ENCODE measurements at places on chromosomes 6 and 20. TPM values are rescaled to one million over a fixed set of nuclear protein-coding genes. Genes with fewer than 3 reads are reported as not detected.

- no peak for DNase-seq
- no peak overlapping the region for H3K27ac ChIP-seq
- no peaks in the 10 kb centered on the region for H3K4me1 ChIP-seq
- no peaks in the 10 kb centered on the region for H3K27me3 ChIP-seq
- H3K36me3 ChIP-seq: no peaks in the 10 kb centered on the region
Measured at GRCh38 chr6:11950109-11950508, 62.0 kb upstream of the HIVEP1 start.

DNA sequence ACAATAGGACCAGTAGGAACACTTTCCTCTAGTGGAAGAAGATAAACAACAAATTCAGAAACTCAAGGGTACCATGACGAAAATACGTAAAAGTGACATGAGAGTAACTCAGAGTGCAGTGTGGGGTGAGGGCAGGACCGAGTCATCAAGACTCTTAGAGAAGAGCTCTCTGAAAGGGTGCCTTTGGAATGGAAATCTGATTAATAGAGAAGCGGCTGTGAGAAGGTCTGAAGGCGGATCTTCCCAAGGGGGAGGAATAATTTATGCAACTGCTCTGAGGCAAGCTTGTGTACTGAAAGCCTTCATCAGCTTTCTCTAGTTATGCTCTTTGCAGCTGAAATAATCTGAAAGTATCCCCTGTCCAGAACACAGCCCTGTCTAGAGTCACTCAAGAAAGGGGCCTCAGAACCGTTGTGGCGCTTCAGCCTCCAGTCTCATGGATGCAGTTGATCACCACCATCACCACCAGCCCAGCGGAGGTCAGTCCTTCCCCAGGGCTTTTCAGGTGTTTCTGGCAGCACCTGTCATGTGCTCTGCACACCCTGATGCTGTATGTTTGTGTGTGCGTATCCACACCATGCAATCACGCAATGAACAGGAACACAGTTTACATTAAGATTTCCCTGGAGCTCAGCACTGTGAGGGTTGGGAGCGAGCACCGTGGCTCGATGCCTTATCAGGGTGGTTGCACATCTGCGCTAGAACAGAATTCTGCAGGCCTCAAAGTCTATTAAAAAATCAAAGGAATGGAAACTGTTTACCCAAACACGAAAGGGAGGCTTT lies 396.5 kb downstream of the SMOC2 start:
- no peak overlapping the region for H3K27ac ChIP-seq
- H3K4me3 ChIP-seq: no peak overlapping the region
- no peaks in the 10 kb centered on the region for H3K4me1 ChIP-seq
- DNase-seq: no peak

The ZBTB9 gene
- 3.9 TPM for total RNA-seq

GRCh38 chr6:24833711-24834386 lies 35.1 kb upstream of the ARMH2 start:
- H3K27ac ChIP-seq: peak overlapping the region; percentile 35
- DNase-seq: no peak
- peaks cover 94% of the 10 kb centered on the region for H3K36me3 ChIP-seq
- no peak overlapping the region for H3K4me3 ChIP-seq
- H3K4me1 ChIP-seq: peaks cover 3% of the 10 kb centered on the region
- H3K27me3 ChIP-seq: no peaks in the 10 kb centered on the region

- H3K4me3 ChIP-seq: peak overlapping the region; percentile 100
- peaks cover 35% of the 10 kb centered on the region for H3K36me3 ChIP-seq
Measured at GRCh38 chr6:137870308-137870644, 3.2 kb downstream of the TNFAIP3 start.

DNA sequence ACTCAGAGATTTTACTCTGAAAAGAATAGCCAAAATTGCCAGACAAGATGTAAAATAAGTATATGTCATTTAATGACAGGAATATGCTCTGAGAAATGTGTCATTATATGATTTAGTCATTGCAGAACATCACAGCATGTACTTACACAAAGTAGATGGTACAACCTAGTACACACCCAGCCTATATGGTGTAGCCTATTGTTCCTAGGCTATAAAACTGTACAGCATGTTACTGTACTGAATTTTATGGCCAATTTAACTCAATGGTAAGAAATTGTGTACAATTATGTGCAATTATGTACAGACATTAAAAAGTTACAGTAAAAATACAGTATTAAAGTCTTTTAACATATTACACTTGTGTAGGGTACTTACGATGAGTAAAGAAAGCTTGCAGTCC lies 311.9 kb upstream of the EPHA7 start:
- no peak for DNase-seq
- no peaks in the 10 kb centered on the region for H3K27me3 ChIP-seq
- no peak overlapping the region for H3K27ac ChIP-seq
- no peaks in the 10 kb centered on the region for H3K36me3 ChIP-seq

DNA sequence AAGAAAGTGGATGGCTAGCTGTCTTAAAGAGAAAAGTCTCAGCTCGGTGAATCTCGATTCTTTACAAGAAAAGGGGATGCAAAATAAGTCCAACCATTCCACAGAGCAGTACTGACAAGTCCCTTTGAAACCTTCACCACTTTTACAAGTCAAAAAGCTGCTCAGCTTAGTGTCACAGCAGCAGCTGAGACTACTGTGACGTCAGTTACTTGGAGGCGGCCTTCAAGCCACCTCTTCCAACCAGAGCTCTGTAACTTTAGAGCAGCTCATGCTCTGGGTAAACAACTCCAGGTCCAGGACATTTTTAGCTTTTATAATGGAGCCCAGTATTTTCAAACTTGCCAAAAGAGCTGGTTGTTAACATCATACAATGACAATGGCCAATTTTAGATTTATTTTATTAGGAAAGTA lies at the start of gene KIAA0408:
Gene KIAA0408 (minus strand): TSS at position 159 of the 411 bp plus-strand sequence. CDS start 5,408 bp downstream, outside the sequence.
- no peak within 1 kb of the TSS for H3K27ac ChIP-seq
- H3K4me3 ChIP-seq: no peak within 1 kb of the TSS
- H3K27me3 ChIP-seq: no peaks in the 10 kb centered on the region
- no peaks in the 10 kb centered on the region for H3K4me1 ChIP-seq
- H3K36me3 ChIP-seq: no peaks in the 10 kb centered on the region

The ASIP gene
- not detected for total RNA-seq

DNA sequence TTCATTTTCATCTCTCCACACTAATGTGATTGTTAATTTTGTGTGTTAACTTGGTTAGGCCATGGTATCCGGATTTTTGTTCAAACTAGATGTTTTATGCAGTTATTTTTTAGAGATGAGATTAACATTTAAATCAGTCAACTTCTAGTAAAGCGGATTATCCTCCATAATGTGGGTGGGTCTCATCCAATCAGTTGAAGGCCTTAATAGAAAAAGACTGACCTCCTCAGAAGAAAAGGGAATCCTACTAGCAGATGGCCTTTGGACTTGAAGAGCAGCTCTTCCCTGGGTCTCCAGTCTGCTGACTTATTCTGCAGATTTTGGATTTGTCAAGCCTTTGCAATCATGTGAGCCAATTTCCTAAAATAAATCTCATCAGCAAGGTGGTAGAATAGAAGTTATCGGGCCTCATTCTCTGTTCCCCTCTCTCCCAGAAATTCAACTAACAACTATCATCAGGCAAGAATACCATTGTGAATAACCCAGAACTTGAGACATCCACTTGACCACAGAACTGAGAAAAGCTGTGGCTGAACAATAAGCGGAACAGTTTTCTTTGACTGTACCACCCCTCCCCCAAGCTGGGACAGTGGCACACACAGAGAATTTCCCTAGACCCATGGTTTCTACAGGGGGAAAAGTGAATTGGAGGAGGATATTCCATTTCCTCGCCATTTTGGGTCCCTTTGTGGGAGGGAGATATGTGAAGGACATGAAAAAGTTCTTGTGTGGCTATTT lies 323.0 kb downstream of the UTRN start:
- no peak for DNase-seq
- no peaks in the 10 kb centered on the region for H3K27me3 ChIP-seq
- H3K36me3 ChIP-seq: peaks cover 3% of the 10 kb centered on the region
- H3K4me3 ChIP-seq: no peak overlapping the region

- no peak overlapping the region for H3K27ac ChIP-seq
- H3K4me1 ChIP-seq: peaks cover 16% of the 10 kb centered on the region
- DNase-seq: no peak
- H3K27me3 ChIP-seq: no peaks in the 10 kb centered on the region
- no peak overlapping the region for H3K4me3 ChIP-seq
Measured at GRCh38 chr6:142355520-142356174, 53.8 kb downstream of the ADGRG6 start.

The SLC17A3 gene
- 0.58 TPM for total RNA-seq

- no peak overlapping the region for H3K27ac ChIP-seq
- no peak for DNase-seq
Measured at GRCh38 chr20:4260102-4260501, 244.7 kb upstream of the RNF24 start.

The RAB44 gene
- total RNA-seq: not detected

The MYMX gene
- total RNA-seq: not detected

GRCh38 chr6:46549155-46549554 lies 57.9 kb upstream of the RCAN2 start:
- DNase-seq: no peak
- no peaks in the 10 kb centered on the region for H3K27me3 ChIP-seq
- H3K36me3 ChIP-seq: no peaks in the 10 kb centered on the region
- no peaks in the 10 kb centered on the region for H3K4me1 ChIP-seq
- no peak overlapping the region for H3K27ac ChIP-seq
- H3K4me3 ChIP-seq: no peak overlapping the region

DNA sequence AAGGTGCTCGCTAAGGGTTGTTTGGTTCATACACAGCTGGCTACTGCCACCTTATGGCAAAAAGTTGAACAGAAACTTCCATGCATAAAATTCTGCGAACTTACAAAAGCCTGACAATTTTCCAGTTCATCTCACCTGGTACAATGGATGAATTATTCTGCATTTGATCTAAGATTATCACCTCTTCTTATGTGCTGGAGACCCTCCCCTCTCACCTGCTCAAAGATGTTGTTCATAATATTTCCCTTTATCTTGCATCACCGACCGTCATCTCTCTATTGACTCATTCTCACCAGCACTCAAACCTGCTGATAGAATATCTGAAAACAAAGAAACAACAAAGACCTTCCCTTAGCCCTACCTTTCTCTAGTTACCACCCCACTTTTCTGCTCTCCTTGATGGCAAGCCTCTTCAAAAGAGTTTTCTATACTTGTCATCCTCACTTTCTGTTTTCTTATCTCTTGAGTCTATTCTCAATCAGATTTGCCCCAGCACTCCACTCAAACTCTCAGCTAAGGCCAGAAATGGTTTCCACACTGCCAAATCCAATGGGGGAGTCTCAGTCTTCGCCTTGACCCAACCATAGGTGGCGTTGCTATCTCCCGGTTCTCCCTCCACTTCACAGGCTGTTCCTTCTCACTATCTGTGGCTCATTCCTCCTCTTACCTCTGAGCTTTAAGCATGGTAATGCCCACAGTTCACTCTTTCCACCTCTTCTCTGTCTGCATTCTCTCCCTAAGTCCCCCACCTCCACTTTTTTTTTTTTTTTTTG lies 25.8 kb downstream of the SNRNP48 start:
- H3K27me3 ChIP-seq: peaks cover 9% of the 10 kb centered on the region

DNA sequence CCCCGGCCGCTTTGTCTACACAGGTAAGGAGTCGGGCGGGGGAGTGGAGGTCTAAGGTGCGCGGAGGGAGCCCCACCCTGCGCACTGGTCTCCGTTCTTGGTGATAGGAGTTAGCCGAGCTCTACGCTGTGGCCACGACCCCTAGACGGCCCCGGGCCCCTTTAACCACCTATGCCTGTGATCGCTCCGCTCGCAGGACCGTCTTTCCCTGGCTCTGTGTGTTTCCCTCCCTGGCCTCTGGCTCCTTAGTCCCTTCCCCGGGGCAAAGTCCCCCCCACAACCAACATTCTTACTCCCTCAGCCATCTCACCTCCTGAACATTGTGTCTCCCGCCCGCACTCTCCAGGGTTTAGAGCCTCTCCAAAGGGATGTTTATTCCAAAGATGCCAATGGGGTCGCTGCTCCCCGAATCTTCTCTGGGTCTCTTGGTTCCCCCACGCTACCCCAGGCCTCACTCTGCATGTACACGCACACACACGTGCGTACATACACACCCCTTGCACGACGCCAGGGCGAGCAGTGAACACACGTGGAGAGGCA lies 50.4 kb downstream of the CPXM1 start:
- no peak for DNase-seq
- H3K27me3 ChIP-seq: peaks cover 4% of the 10 kb centered on the region
- peaks cover 33% of the 10 kb centered on the region for H3K4me1 ChIP-seq
- no peak overlapping the region for H3K27ac ChIP-seq
- H3K36me3 ChIP-seq: no peaks in the 10 kb centered on the region

DNA sequence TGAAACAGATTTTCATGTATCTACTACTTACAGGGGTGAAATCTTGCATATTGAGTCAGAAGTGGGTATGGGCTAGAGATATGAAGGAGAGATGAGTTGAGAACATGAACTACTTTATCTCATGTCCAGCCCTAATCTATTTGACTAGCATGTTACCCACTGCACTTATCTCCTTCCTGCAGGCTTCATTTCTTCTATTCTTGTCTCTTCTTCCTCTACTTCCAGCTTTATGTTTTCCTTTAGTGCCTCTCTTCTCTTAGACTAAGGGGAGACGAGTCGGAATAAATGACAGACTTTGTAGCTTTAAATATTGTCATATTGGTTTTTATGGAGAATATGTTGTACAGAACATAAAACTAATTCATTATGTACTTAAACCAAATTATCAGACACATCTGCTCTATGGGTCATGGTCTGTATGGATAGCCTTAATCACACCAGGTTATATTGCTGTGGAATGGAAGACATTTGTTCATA lies 5.3 kb downstream of the RAB32 start:
- peaks cover 9% of the 10 kb centered on the region for H3K27me3 ChIP-seq
- no peaks in the 10 kb centered on the region for H3K36me3 ChIP-seq
- peaks cover 6% of the 10 kb centered on the region for H3K4me1 ChIP-seq
- no peak overlapping the region for H3K4me3 ChIP-seq
- no peak overlapping the region for H3K27ac ChIP-seq

The SMIM13 gene
- total RNA-seq: 6.2 TPM

DNA sequence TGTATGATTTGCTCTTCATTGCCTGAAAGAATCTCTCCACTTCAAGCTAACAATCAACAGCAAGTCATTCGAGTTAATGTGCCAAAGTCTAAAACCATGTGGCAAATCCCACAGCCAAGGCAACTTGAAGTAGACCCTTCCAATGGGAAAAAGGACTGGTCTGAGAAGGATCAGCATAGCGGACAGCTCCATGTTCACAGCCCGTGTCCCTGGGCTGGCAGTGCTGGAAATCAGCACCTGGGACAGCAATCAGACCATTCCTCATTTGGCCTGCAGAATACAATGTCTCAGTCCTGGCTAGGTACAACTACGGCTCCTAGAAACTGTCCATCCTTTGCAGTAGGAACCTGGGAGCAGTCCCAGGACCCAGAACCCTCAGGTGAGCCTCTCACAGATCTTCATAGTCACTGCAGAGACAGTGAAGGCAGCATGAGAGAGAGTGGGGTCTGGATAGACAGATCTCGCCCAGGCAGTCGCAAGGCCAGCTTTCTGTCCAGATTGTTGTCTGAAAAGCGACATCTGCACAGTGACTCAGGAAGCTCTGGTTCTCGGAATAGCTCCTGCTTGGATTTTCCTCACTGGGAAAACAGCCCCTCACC lies 1.1 kb downstream of the GJA10 start:
- no peak overlapping the region for H3K4me3 ChIP-seq
- no peaks in the 10 kb centered on the region for H3K4me1 ChIP-seq
- no peak overlapping the region for H3K27ac ChIP-seq
- DNase-seq: no peak
- H3K27me3 ChIP-seq: peaks cover 27% of the 10 kb centered on the region

GRCh38 chr6:41487860-41488432 lies 58.2 kb upstream of the FOXP4 start:
- no peak overlapping the region for H3K27ac ChIP-seq
- H3K36me3 ChIP-seq: no peaks in the 10 kb centered on the region
- DNase-seq: no peak
- no peaks in the 10 kb centered on the region for H3K27me3 ChIP-seq
- H3K4me3 ChIP-seq: no peak overlapping the region
- H3K4me1 ChIP-seq: no peaks in the 10 kb centered on the region

GRCh38 chr6:125828476-125829039 lies 37.8 kb downstream of the NCOA7 start:
- no peaks in the 10 kb centered on the region for H3K36me3 ChIP-seq
- no peak overlapping the region for H3K4me3 ChIP-seq
- H3K27me3 ChIP-seq: no peaks in the 10 kb centered on the region
- peaks cover 24% of the 10 kb centered on the region for H3K4me1 ChIP-seq
- no peak for DNase-seq
